ENCODE measurements at places on chromosomes 5 and 9.

GRCh38 chr5:135916638-135917263, 21.1 kb upstream of the IL9 start:
- no peak for DNase-seq

DNA sequence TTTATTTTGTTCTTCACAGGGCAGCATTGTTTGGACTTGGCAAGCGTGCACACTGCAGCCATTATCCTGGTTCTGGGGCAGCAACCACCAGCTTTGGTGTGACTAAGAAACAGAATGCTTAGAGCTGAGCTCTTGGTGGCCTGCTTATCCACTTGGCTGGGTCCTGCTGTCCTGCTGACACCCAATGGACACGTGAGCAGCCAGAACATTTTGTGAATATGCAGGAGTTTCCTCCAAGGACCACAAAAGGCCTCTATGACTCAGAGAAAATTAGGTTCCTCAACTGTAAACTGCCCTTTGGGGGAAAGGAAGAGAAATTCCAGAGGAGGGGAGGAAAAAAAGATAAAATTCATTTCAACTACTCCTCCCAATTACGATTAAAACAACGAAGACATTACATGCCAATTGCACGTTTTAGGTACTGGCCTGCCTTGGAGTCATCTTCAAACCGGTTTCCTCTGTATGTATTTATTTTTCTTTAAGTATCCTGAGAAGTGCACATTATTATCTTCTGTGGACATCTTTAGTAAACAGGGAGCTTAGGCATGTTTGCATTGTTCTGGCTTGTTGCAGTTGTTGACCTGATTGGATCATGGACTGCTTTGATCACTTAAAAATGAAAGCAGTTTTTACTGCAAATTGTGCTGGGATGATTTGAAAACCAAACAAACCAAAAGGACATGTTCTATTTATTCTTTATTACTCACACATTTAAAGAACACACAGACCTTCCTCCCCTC, 82.3 kb upstream of the TLE4 start:
- no peak for DNase-seq

GRCh38 chr9:124218438-124218982, 39.2 kb upstream of the NEK6 start:
- no peak for DNase-seq

GRCh38 chr5:99724732-99725290, 796.0 kb upstream of the CHD1 start:
- DNase-seq, result no peak

DNA sequence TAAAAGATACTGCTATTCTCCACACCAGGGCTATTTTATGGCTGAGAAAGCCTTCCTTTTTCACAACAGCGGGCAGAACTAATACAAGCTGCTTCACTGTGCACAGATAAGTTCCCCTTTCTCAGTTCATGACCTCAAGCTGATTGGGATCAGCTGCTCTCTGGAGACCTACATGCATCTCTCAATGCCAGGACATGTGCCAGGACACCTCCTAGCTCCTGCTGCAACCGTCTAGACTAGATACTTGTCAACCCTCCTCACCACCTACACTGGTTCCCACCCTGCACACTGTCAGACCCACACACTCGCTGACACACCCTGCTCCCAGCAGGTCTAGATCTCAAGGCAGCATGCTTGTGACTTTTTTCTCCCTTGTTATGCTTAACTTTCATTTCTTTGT, 39.8 kb downstream of the STARD4 start:
- no peak for DNase-seq

GRCh38 chr9:128159522-128159783, 612 bp upstream of the BBLN start:
- DNase-seq, result no peak

- DNase-seq, result no peak
Measured at GRCh38 chr5:128315671-128316070, 222.4 kb downstream of the FBN2 start.

DNA sequence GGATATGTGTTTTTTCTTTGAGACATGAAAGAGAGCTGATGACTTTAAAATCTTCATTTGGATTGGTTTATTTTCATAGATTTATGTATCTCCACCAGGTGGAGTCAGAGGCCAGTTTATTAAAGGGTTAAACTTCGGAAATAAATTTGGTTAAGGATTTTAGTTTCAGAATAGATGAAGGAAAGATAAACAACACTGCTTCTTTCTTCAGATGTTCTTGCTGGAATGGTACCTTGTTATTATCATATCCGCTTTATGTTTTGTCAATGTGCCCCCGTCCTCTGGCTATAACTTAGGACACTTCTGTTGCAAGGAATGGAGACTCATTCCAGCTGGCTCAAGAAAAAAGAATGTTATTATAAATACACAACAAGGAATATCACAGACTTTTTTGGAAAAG, 81.2 kb downstream of the ALDH1A1 start:
- peak; percentile 88 for DNase-seq

DNA sequence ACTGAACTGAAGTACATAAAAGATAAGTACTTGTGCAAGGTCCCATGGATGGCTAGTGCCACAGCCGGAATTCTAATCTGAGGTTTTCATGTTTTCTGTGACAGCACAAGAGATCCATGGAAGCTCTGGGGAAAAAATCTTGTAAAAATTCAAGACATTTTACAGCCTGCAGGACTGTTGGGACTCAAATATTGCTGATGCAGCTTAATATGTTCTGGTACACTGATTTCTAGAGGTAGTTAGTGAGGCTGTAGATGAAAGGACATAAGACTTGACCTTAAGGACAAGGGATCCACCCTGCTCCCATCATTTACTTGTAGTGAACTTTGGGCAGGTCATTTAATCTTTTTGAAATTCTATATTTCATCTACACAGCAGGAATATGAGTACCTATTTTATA, 390.4 kb downstream of the TLE4 start:
- no peak for DNase-seq

DNA sequence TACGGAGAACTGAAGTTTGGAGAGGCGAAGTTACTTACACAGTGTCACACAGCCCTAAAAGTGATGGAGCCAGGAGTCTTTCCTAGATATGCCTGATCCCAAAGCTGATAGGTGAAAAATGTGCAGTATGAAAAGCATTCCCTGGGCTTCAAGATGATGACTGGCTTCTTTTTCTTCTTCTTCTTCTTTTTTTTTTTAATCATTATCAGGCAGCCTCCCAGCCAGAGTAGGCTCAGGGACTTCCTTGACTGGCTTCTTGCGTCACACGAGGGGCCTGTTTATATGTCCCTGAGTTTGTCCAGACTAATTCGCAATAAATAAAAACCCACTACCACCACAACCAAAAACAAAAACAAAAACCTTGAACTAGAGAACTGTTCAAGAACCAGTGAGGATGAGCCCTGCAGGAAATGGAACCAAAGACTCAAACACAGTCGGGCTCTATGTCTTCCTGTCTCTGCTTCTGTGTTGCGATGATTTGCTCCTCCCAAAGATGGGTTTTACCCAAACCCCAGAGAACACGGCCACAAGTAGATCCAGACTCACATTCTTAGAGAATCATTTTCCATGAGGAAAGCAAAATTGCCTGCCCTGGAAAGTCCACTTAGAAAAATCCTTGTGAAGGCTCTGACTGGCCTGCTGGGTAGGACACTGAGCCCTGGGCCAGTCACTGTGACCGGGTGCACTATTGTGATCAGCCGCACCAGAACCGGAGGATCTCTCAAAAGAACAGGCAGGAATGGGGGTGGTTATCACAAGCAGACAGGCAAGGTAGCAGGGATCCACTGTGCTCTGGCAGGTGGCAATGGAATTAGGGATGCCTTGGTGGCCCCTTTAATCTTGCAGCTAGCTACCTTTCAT, 38.0 kb upstream of the ADAM19 start:
- no peak for DNase-seq

DNA sequence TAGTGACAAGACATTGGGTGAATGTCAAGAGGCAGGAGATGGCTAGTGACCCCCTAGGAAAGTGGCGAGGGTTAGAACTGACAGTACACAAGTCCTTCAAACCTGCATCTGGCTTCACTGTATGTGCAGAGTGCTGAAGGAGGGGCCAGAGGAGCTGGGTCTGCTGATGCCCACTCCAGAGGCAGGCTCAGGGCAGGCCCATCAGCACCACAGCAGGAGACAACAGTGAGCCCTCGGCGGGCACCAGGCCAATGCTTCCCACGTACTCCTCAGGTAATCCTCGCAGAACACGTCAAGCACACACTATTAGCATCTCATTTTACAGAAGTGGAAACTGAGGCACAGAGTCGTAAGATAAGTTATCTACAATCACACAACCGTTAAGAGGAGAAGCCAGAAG, 76.1 kb upstream of the SH3PXD2B start:
- no peak for DNase-seq

- no peak for DNase-seq
Measured at GRCh38 chr5:109668237-109668636, 21.5 kb upstream of the MAN2A1 start.

DNA sequence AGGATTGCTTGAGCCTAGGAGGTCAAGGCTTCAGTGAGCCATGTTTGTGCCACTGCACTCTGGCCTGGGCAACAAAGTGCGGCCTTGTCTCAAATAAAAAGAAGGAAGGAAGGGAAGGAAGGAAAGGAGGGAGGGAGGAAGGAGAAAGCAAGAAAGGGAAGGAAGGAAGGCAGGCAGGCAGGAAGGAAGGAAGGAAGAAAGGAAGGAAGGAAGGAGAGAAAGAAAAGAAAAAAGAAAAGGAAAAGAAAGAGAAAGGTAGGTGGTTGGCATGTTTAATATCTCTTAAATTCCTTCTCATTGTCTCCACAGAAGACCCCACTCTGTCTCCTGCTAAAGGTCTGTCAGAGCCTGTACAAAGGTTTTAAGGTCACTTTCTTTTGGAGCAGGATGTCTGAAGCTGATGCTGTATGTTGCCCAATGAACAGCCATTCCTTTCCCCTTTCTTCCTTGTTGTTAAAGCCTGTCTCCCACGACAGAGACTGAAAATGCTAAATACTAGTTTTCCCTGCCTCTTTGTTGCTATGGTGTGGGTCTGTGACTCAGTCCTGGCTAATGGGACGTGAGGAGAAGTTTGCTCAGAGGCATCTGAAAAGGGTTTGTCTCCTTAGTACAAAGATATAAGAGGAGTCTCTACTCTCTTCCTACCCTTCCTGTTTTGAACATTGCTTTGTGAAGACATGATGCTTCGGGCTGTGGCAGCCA, 213.3 kb downstream of the PCSK1 start:
- DNase-seq, result no peak

DNA sequence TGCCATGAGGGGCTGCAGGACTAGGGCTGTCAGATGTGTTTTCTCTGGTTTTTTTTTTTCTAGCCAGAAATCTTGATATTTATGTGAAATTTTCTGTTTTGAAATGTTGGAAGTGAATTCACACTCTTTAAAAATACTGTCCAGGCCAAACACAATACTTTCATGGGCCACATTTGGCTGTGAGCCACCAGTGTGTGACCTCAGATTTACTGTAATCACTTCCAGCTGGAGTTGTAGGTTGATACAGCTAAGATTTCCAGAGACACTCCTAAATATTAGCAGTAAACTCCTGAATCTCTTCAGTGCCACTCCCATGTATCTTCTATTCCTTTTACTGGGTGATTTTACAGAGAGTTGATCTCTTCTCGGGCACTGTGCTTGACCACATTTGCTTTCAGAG, 92.2 kb upstream of the CKMT2 start:
- DNase-seq, result peak; percentile 92

- no peak for DNase-seq
Measured at GRCh38 chr5:115330830-115331229, 34.4 kb upstream of the CCDC112 start.

DNA sequence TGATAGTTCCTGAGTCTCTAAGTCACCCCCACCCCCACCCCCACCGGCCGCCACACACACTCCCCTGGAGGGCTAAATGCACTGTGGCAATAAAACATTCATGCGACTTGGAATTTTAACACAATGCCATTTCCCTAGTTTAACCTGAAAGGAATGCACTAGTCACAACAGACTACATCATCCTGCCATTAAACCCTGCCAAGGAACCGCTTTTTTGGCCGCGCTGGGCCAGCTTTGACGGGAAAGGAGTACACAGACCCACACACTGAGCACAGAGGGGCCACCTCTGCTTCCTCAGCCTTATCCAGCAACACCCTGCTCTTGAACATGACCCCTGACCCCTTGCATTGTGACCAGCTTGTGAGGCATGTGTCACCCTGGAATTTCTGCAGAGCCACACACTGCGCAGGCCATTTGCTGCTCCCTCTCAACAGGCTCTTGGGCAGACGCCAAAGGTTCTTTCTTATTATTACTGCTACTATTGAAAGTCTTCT, 165.3 kb downstream of the BNC2 start:
- peak; percentile 92 for DNase-seq

DNA sequence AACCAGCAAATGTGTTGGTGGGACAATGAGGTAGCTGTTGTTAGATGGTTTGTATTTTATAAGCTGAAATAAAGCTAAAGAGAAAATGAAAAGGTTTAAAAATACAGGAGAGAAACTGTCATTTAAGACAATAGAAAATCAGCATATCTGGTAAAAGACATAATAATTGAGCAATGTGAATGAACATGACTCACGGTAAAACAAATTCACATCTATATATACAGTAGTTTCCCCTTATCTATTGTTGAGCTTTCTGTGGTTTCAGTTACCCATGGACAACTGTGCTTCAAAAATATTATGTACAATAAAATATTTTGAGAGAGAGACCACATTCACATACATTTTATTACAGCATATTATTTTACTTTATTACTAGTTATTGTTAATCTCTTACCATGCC, 1649.8 kb downstream of the EFNA5 start:
- no peak for DNase-seq

- no peak for DNase-seq
Measured at GRCh38 chr5:155953335-155953734, 373.6 kb upstream of the SGCD start.

DNA sequence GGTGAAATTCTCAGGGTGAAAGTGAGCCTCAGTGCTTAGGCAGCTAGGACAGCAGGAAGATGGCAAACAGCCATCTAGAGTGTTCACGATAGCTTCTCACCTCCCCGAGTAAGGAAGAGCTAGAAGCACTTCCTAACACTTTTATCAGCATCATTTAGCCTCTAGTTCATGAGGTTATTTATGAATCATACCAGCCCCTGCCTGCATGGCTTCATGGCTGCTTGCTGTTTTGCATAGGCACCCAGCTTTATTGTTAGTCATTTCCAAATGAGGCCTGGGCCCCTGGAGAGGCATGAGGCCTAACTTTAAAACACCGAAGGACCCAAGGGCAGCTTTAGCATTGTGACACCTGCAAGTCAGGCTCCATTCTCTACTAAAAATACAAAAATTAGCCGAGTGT, 134.9 kb upstream of the PANK3 start:
- DNase-seq, result no peak

GRCh38 chr5:177494346-177495195, 2.8 kb downstream of the PDLIM7 start:
- peak; percentile 88 for DNase-seq

DNA sequence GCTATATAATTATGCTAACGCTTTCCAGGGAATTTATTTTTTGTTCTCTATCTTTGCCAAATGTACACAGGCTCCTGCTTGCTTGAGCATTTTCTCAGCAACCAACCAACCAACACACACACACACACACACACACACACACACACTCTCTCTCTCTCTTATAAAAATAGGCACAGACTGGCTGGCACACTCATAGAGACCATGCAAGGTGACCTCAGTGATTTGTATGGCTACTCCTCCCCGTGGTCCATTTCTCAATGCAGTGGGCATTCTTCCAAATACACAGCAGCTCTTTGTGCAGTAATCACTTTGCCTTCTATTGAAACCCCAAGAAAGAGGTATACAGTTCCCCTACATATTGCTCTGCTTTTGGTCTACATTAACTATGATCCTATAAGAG, 416.0 kb downstream of the MAN2A1 start:
- DNase-seq, result peak; percentile 29

- no peak for DNase-seq
Measured at GRCh38 chr9:15417626-15418025, 5.0 kb upstream of the SNAPC3 start.
